CD4-positive, alpha-beta T cell treated with Interleukin-2 at 100 ng/mL for 4 hours (primary cell): ENCODE measurements at places on chromosomes 12 and 14.

- DNase-seq = peak; percentile 48
These were observed 16.7 kb downstream of the SNRNP35 start for GRCh38 chr12:123474485-123475245.

DNA sequence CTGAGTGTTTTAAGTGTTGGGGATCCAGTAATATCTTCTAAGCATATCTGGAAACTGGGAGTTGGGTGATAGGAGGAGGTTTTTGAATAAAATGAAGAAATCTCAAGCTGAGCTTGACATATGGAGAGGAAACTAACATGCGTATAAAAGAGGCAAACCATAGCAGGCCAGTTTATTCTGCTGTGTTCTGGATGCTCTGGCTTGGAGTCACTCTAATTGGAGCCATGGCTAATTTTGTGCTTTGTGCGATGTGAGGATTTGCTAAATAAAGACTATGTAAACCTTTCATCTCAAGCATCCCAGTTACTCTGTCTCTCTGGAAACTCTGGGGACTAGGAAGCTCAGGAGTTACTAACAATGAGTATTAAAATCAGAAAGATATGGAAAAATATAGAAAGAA lies 66.5 kb downstream of the ATF7IP start:
- DNase-seq = no peak

GRCh38 chr12:96247563-96247962 lies 53.4 kb downstream of the ELK3 start:
- DNase-seq = no peak

GRCh38 chr12:128661226-128661569 lies 162.6 kb downstream of the SLC15A4 start:
- no peak for DNase-seq

GRCh38 chr12:97910559-97910958 lies 448.0 kb downstream of the RMST start:
- DNase-seq = no peak

DNA sequence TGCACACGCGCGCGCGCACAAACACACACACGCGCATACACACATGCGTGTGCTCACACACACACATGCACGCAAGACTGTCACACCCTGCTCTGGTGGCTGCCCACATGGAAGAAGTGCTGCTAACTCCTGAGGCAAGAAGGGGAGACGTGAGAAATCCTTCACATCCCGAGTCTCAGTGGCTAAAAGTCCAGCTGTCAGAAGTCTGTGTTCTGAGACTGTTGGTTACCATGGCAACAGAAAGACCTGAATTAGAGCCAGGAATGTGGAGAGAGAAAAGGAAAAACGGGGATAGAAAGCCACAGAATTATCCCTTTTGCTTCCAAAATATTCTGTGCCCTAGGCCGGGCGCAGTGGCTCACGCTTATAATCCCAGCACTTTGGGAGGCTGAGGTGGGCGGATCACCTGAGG lies 71.2 kb downstream of the PPFIBP1 start:
- no peak for DNase-seq

DNA sequence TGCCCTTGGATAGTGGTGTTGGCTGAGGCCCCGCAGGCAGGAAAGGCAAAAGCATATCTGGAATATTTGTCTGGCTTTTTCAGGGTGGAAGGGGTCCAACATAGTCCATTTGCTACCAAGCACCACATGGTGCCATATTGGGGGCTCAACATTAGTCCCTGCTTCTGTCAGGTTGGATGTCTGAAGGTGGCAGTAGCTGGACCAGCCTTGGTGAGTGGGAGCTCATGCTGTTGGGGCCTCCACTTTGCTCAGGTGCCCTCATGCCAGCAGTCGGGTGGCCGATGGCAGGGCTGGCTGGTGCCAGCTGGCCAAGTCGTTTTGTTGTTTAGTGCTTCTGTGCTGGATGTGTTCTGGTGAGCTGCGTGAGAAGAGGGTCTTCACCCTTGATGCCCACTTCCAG lies 135.3 kb downstream of the PAPOLA start:
- no peak for DNase-seq

- no peak for DNase-seq
These were observed 117.7 kb downstream of the GLT1D1 start for GRCh38 chr12:128970941-128971340.

DNA sequence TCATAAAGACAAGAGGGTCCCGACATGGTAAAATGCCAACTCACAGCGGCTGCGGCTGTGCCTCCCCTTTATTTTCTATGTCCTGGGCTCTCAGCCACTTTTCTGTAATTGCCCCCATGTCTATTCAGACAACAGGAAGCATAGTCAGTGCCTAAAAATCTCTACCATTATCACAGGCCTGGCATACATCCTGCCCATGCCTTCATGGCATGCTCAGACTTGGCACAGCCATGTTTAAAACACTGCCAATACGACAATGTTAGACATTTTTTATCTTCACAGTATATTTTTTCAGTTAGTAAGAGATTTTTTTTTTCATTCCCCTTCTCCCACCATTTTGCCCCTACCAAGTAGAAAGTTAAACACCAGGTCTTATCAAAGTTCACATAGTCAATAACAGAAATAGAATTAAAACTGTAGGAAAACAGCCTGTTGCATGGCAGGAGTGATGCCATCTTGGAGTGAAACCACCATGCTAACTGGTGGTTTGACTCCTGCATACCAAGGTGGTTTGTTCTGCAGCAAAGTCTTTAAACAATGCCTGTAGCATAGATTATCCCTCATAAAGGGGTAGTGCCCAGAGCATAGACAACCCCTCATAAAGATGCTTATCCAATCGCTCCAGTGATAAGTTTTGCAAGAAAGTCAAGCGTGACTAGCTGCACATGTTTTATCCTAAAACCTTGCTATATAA lies 18.9 kb upstream of the CERS5 start:
- DNase-seq = no peak

- no peak for DNase-seq
These were observed 17.1 kb downstream of the DICER1 start for GRCh38 chr14:95140060-95140858.

DNA sequence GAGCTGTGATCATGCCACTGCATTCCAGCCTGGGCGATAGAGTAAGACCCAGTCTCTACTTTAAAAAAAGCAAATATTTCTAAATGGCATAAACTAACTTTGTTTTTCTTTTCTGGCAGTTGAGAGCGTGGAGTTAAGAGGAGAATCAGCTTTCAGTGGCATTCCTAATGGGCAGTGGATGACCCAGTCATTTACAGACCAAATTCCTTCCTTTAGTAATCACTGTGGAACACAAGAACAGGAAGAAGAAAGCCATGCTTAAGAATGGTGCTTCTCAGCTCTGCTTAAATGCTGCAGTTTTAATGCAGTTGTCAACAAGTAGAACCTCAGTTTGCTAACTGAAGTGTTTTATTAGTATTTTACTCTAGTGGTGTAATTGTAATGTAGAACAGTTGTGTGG lies 21.2 kb downstream of the TDG start:
- DNase-seq = no peak
